Esophagus (tissue), 2 donors: ENCODE measurements at places on chromosomes 6 and 20. TPM values are rescaled to one million over a fixed set of nuclear protein-coding genes. Genes with fewer than 3 reads are reported as not detected.

Gene EYS
- polyA plus RNA-seq = not detected

Gene TTBK1
- 0.02 TPM for polyA plus RNA-seq

Gene PROKR2
- polyA plus RNA-seq = not detected

Gene SPATA25
- polyA plus RNA-seq = 0.76 TPM

Gene NDRG3
- 14.6 TPM for polyA plus RNA-seq

Gene USP49
- polyA plus RNA-seq = 1.0 TPM

Gene ROMO1
- 517 TPM for polyA plus RNA-seq

Gene AIF1
- 12.6 TPM for polyA plus RNA-seq

Gene GPLD1
- 0.29 TPM for polyA plus RNA-seq

Gene ZNF165
- polyA plus RNA-seq = 1.8 TPM

Gene CRISP3
- 144 TPM for polyA plus RNA-seq

Gene RAB44
- 0.21 TPM for polyA plus RNA-seq

Gene TINAG
- polyA plus RNA-seq = not detected

Gene PSORS1C1
- 4.3 TPM for polyA plus RNA-seq

Gene VNN1
- polyA plus RNA-seq = 0.28 TPM

Gene SYNDIG1
- not detected for polyA plus RNA-seq

Gene GSTA3
- 0.13 TPM for polyA plus RNA-seq

Gene MTO1
- polyA plus RNA-seq = 11.8 TPM

Gene HRH3
- 0.02 TPM for polyA plus RNA-seq

Gene ULBP1
- polyA plus RNA-seq = 0.31 TPM

Gene CCN6
- polyA plus RNA-seq = not detected

Gene FAM209B
- 0.47 TPM for polyA plus RNA-seq

Gene HCK
- polyA plus RNA-seq = 2.9 TPM

Gene PHACTR2
- 13.2 TPM for polyA plus RNA-seq

Gene SLC17A2
- not detected for polyA plus RNA-seq

Gene MMP24OS
- 52.2 TPM for polyA plus RNA-seq
